NCI-H510A (cell line): ENCODE measurements at places on chromosomes 5 and 9.

DNA sequence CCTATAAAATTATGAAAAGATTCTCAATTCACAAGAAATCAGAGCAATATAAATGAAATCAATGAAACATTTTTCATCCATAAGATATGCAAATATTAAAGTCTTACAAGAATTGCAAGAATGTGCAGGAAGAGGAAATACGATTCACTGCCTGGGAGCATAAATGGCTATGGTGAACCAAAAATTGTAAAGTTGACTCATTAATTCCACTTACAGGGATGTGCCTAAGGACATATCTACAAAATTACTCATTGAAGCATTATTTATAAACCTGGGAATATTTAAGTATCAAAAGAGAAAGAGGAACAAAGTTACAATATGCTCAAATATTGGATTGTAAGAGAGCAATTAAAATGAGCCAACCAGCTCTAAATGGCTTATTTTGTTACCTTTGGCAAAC, 6.9 kb upstream of the NIPSNAP3A start:
- no peak for DNase-seq

DNA sequence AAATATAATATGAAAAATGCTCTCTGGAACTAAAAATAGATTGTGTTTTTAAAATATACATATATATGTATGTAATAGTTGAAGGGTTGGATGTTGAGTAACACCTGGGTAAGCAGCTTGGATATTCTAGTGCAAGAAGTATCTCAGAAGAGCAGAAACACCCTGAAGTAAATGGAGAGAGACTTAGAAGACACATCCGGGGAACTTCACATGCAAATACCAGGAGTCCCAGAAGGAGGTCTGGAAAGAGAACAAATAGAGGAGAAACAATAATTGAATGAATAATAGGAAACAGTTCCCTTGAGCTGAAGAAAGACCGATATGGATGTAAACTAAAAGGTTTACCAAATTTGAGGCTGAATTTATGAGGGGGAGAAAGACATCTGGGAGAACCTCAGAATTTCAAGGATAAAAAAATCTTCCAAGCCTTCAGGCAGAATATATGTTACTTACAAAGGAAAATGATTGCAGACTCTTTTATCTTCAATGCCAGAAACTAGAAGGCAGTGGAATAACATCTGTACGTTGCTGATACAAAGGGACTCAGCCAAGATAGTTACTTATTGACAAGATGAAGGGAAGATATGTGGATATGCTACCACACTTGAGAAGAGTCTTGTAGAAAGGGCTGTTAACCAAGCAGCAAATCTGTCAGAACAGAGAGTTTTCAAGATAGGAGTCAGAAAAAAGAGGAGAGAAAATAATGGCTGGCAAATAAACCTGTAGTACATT, 42.7 kb downstream of the HSDL2 start:
- no peak for DNase-seq

DNA sequence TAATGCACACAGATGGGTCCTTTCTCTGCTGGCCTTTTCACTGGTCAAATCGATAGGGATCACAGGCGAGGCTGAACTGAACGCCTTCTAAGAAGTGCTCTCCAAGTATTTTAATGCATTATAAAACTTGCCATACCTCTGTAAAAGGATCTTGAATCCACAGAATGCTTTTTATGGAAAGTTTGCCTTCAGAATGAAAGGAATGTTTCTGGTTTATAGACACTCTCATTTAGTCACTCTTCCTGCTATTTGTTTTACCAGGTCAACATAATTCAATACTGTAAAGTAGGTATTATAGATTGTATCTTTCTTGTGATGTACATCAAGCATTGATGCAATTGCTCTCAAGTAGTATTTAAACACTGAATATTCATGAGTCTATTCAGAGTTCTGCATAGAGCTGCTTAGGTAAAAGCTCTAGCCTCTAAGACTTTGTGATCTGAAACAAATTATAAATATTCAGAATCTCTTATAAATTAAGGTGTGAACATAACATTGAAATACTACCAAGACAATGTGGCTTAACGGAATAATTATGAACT, 308.4 kb downstream of the ISL1 start:
- DNase-seq, result no peak

DNA sequence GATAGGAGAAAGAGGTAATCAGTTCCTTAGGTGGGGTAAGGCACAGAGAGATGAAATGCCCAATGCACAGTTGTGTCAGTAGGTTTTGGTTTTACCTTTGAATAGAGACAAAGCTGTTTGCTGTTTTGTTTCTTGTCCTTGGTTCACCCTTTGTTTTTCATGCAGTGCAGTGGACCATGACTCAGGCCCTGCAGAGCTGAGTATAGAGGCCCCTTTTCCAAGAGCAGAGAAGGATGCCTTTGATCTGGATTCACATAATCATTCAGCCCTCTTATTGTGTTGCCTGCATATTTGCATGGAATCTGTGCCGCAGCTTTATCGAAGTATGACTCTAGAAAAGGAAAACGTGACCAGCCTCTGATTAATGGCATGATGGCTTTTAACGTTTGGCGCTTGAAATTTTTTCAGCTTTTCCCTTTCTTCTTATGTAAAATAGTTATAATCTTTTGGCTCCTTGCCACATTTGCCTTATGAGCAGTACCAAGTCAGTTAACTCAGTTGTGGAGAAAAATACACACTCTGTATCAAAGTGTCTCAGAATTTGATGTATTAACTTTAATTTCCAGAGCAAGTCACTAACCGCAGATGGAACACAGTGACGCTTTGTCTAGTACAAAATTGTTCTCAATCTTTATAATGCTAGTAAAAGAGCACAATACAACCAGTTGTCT, 197.6 kb downstream of the KDM4C start:
- no peak for DNase-seq

- no peak for DNase-seq
Measured at GRCh38 chr9:101514071-101514470, 19.6 kb upstream of the RNF20 start.

DNA sequence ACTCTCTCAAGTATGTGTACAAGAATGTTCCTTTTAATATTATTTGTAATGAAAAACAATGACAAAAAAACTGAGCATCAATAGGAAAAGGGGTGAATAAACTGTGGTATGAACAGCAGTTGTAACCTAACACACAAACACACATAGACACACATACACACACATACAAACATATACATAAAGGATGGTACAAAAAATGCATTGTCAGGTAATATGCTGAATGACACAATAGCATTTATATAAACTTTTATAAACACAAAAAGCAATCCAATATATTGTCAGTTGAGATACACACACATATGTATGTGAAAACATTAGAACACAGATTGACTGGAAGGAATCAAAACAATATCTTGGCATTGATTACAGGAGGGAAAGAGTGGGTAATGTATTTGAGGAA, 227.0 kb upstream of the ISL1 start:
- DNase-seq, result no peak

DNA sequence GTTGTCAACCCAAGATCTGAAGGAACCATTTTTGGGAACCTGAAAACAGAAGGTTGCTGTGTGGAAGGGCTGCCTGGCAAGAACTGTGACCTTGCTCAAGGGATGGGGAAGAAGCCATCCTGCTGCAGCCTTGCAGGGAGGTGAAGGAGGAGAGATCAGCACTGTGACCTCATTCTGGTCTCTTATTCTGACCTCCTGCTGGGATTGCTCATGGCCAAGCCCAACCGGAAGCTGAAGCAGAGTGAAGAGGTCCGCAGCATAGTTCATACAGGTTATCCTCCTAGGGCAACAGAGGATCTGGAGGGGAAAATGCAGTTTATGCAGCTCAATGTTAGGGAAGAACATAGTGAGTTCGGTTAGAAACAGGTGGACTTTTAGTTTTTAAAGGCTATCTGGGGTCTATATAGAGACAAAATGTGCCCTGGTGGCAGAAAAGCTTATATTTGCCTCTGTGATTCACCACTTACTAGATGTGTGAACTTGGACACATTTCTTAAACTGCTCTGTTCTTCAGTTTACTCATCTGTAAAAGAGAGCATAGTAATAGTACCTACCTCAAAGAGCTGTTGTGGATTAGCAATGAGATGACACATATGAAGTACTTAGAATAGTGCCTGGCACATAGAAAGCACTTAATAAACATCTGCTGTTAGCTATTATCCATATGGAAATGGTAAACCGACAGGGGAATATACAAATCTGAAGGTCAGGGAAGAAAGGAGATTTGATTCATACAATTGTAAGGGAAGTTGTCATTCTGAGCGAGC, 57.9 kb upstream of the BNC2 start:
- DNase-seq, result no peak

GRCh38 chr5:179374506-179375235, 29.4 kb upstream of the ADAMTS2 start:
- no peak for DNase-seq

- DNase-seq, result no peak
Measured at GRCh38 chr5:132013711-132014110, 2.3 kb upstream of the ACSL6 start.

- DNase-seq, result peak; percentile 51
Measured at GRCh38 chr9:14096258-14096922, 217.6 kb downstream of the NFIB start.

DNA sequence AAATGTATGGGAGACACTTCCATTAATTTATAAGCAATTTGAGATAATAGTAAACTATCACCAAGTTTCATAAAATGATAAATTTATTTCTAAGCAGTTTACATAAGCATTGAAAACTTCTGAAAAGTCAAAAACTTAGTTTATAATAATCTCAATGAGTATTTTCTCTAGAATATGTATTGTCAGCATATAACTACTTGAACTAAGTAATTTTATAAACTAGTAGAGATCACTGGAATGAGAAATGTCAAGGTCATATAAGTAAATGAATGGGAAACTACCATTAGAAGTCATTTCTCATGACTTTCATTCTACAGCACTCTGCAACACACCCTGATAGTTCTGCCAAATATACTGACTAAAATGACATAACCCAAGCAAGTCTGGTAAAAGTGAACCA, 3.4 kb downstream of the TBCA start:
- no peak for DNase-seq

DNA sequence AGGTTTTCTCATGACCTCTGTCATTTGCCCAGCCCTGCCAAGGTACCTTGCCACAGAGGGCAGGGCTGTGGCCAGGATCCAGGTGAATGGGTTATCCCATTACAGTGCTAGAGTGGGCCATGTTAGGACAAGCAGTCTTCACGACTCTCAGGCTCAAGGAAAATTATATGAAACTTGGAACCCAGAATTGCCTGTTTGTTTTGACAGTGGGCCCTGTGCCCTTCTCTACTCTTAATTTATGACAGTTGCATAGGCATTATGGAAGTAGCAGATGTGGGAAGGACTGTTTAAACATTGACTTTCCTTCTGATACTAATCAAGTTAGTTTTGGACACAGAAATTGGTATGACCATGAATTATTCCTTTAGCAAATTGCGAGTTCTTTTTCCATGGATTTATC, 41.7 kb downstream of the ITGA2 start:
- DNase-seq, result no peak

DNA sequence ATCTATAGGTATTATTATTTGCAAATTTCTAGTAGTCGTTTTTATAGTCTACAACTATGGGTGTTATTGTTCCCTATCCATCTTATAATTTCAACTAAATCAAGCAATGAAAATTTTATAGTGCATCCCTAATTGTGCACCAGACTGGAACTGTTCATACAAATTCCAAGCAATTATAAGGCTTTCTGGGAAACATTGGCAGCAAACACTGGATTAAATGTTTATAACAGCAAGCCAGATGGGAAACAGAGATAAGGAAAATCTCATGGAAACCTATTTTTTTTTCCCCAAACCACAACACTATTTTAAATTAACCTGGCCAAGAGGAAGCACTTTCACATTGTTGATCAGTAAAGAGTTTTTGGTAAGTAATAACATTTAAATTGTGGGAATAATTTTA, 524.3 kb downstream of the RASEF start:
- no peak for DNase-seq

DNA sequence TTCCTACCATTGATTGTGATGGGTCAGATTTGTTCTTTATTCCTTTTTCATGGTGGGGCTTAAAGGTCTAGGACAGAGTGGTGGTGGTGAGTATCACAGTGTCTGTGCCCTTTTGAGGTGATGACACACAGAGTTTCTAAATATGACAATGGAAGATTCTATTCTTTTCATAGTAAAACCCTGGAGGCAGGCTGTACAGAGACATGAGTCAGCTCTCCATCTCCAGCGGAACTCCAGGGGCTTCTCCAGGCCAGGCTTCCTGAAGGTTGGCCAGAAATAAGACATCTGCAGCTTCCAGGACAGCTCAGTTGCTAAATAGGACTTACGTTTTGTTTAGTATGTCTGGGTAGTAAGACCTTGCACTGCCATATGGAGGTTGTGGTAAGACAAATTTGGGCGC, 229.5 kb downstream of the CD180 start:
- DNase-seq, result no peak

- DNase-seq, result peak; percentile 11
Measured at GRCh38 chr5:148808864-148809642, 17.4 kb upstream of the ADRB2 start.
